ENCODE measurements at places on chromosomes 11 and 22. TPM values are rescaled to one million over a fixed set of nuclear protein-coding genes. Genes with fewer than 3 reads are reported as not detected.

Gene KRTAP5-7
- not detected for polyA plus RNA-seq

DNA sequence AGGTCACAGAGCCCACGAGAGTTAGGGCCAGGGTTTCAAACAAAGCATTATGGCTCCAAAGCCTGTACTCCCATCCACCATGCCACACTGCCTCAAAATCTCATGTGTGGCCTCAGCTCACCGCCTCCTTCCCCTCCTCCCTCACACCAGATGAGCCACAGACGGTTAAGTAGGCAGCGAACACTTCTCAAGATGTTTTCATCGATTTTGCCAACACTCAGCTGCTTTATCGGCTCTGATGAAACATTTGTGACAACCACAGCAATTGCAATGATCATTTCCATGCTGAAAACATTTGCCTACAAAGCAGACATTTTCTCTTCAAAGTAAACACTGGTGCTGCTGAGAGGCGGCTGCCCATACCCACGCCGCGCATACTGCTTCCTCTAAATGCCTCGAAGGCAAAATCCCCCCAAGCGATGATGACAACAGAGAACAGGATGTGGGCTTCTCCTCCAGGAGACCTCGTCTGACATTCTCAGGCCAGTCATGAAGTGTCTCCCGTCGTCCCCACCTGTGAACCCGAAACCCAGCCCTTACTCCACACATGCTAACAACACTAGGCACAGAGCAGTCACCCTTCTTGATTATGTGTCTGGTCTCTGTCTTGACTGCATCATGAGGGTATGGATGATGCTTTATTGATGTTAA lies 599.2 kb downstream of the SOX6 start:
- DNase-seq: no peak

Gene GTPBP1
- polyA plus RNA-seq: 9.0 TPM

DNA sequence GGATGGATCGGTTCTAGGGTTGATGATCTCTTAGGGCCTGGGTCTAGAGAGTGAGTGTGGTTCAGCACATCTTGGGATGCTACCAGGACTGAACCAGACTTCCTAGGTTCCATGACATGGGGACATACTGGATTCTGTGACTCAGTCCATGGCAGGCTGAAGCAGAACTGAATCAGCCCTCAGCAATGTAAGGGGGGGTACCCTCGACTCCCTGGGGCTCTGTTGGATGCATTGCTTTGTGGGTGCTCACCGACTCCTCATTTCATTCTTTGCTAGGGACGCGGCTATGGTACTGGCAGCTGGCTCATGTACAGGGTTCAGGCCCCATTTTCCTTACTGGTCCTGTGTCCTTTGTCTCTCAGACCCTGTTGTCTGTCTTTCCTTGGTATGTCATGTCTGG lies 733 bp upstream of the GRAMD1B start:
- no peak for DNase-seq

All from A549 (cell line).